Activated CD8-positive, alpha-beta T cell treated with anti-CD3 and anti-CD28 coated beads for 36 hours (primary cell): ENCODE measurements at places on chromosomes 3 and 15. TPM values are rescaled to one million over a fixed set of nuclear protein-coding genes. Genes with fewer than 3 reads are reported as not detected.

The SLC9C1 gene
- total RNA-seq = not detected

The OIP5 gene
- total RNA-seq = 13.6 TPM

The IGSF11 gene
- not detected for total RNA-seq

The SYNPR gene
- not detected for total RNA-seq

The PDZRN3 gene
- not detected for total RNA-seq

The GHSR gene
- total RNA-seq = not detected

The NRG4 gene
- not detected for total RNA-seq

DNA sequence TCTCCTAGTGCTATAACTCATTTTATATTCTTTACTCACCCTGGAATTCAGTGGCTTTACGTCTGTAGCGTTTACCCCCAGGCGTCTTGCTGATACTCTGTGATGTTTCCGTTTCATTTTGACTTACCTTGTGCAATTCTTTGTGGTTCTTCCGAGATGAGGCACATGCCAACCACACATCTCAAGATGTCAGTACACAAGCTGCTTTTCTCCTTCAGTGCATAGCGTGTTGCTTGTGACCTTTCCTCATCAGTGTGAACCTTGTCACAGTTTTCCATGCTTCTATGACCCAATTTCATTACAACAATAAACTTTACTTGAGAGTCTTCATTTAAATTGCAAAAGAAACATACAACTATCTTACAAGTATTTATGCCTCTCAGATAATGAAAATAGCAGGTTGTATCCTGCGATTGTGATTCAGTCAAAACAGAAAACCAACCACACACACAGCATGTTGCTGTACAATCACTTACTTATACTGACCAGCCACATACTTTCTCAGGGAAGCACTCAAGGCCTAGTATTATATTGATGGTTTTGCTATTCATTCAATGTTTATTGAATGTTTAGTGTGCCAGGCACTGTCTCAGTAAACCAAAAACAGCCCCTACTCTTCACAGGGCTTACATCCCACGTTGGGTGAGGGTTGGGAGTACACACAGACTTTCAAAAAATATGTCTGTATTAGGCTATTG is 4.6 kb upstream of the TBL1XR1 start:
- peak; percentile 82 for DNase-seq

- no peak for DNase-seq
These were observed 366.5 kb downstream of the GAP43 start for GRCh38 chr3:115989684-115990421.

DNA sequence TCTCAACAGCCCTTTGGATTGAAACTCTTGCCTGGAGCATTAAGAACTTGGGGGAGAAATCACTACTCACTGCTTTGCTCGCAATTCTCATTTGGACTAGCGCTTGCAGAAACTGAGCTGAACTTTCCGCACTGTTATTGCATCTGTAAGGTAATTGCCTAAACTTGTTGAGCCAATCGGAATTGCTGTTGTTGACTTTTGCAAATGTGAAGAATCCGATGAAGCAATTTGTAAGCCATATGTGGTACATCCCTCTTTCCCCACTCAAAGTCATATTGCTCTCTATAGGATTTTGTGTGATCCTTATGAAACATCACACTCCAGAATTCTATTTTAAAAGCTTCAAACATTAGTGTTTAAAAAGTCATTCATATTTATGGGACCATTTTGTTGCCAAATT is 191.7 kb upstream of the GBE1 start:
- no peak for DNase-seq

GRCh38 chr15:34331809-34332208 is 5.8 kb downstream of the SLC12A6 start:
- no peak for DNase-seq

GRCh38 chr3:127182431-127182830 is 10.5 kb upstream of the PRR23E start:
- no peak for DNase-seq

DNA sequence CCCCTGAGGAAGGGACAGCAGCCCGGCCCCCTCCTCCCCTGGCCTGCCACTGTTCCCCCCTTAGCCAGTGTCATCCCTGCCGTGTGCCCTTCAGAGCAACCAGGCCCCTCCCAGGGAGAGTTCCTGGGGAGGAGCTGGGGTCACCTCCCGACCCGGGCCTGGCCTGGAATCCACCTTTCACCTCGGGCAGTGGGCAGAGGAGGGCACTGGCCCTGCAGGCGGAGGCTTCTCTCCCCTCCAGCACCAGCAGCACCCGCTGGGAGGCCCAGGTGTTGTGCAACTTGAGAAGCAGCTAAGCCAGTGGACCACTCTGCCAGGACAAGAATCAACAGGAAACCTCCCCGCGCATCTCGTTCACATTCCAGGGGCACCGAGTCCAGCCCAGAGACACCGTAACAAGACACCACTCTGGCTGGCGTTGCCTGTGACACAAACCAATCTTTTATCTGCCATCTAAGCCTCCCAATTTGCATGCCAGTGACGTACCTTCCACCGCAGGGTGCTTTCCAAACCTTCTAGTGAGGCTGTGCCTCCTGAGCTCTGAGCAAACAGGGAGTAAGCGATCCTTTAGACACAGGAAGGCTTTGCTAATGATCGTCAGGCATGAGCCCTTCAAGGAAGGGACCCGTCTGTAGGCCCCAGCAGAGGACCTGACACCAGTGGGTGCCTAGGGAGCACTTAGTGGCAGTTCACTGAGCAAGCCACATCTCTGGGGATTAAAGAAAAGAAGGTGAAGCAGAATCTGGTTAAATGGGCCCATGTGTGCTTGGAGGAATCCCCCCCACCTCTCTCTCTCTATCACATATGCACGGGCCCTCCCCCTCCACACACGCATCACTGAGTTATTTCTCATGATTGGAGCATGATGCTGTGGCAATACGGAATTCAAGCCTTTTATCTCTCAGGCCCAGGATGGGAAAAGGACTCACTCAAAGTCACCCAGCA is 98.9 kb upstream of the TLE3 start:
- peak; percentile 26 for DNase-seq

GRCh38 chr3:165195241-165195639 is 944 bp downstream of the SLITRK3 start:
- no peak for DNase-seq

GRCh38 chr3:65479990-65480389 is 558.7 kb downstream of the MAGI1 start:
- no peak for DNase-seq

GRCh38 chr3:12440927-12441714 is 43.2 kb upstream of the TSEN2 start:
- DNase-seq = no peak

DNA sequence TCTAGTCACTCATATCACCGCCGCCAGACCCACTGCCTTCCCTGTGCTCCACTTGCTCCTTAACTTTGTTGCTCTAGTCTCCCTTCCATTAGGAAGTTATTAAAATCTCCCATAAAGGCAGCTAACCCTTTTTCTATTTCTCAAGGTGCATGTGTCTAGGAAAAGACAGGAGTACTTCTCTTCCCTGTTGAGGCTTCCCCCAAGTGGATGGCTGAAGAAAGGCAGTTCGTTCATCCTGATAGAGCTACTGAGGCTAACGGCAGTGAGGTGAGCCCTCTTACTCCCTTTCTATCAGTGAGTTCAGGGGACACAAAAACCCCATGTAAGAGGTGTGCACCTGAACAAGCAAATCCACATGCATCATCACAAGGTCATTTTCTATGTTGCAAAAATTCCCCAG is 397.8 kb downstream of the IGSF11 start:
- no peak for DNase-seq

DNA sequence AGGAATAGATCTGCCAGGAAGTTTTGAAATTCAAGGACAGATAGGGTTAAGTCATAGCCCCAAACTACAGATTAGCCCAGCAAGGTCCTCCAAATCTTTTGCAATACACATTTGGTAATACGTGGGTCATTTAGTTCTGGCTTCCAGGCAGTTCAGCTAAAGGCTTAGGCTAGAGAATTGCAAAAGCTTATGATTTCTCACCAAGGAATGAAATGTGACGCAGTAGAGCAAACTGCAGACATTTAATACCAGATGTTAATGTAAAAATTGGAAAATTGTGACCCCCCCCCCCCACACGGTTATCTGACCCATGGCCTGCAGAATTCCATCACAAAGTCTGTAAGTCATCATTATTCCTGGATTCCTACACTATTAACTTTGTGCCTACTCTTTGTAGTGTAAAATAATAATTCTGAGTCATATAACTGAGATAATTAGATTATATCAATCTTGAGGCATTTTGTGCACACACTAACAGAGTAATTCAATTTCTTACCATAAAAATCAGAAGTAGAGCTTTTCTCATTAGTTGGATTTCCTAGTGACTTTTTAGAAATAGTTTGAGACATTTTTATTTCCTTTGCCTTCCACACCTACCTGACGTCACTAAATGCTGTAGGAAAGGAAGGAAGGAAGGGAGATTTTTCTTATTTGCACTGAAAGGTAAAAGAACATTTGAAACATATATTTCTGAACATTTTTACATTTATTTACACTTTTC is 235.2 kb downstream of the DTWD1 start:
- DNase-seq = no peak

GRCh38 chr3:27666708-27667107 is 55.4 kb downstream of the EOMES start:
- DNase-seq = peak; percentile 34

DNA sequence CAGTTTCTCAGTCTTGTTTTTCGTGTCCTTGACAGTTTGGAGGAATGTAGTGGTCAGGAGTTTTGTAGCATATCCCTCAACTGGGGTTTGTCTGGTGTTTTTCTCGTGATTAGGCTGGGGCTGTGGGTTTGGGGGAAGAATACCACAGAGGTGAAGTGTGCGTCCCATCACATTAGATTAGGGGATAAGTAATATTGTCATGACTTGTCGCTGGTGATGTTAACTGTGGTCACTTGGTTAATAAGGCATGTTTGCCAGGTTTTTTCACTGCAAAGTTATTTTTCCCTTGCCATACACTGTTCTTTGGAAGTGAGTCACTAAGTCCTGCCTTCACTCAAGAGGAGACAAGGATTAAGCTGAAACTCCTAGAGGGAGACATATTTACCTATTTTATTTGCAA is 39.1 kb downstream of the PAK2 start:
- no peak for DNase-seq

- DNase-seq = peak; percentile 17
These were observed 466 bp downstream of the IQSEC1 start for GRCh38 chr3:13072600-13073325.
